ENCODE measurements at places on chromosomes 11 and 22. TPM values are rescaled to one million over a fixed set of nuclear protein-coding genes. Genes with fewer than 3 reads are reported as not detected.

The ANO5 gene
- polyA plus RNA-seq = not detected

The OR5T1 gene
- polyA plus RNA-seq = not detected

The THOC5 gene
- polyA plus RNA-seq = 56.8 TPM

The MPZL3 gene
- 0.14 TPM for polyA plus RNA-seq

The ARHGAP8 gene
- polyA plus RNA-seq = 0.21 TPM

The CSNK1E gene
- 276 TPM for polyA plus RNA-seq

The GP1BB gene
- 1.5 TPM for polyA plus RNA-seq

DNA sequence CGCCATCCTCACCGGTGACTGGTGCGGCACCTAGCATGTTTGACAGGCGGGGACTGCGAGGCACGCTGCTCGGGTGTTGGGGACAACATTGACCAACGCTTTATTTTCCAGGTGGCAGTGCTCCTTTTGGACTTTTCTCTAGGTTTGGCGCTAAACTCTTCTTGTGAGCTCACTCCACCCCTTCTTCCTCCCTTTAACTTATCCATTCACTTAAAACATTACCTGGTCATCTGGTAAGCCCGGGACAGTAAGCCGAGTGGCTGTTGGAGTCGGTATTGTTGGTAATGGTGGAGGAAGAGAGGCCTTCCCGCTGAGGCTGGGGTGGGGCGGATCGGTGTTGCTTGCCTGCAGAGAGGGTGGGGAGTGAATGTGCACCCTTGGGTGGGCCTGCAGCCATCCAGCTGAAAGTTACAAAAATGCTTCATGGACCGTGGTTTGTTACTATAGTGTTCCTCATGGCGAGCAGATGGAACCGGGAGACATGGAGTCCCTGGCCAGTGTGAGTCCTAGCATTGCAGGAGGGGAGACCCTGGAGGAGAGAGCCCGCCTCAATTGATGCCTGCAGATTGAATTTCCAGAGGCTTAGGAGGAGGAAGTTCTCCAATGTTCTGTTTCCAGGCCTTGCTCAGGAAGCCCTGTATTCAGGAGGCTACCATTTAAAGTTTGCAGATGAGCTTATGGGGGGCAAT is 1.1 kb downstream of the NEAT1 start:
- peak; percentile 32 for DNase-seq

GRCh38 chr11:59841514-59841913 is 3.8 kb downstream of the CBLIF start:
- no peak for DNase-seq

- no peak for DNase-seq
Measured at GRCh38 chr11:15027011-15027410, 46.4 kb upstream of the CALCB start.

GRCh38 chr22:50546326-50547262 is 895 bp downstream of the KLHDC7B start:
- DNase-seq = no peak

GRCh38 chr22:45185718-45186514 is 22.2 kb downstream of the NUP50 start:
- DNase-seq = no peak

DNA sequence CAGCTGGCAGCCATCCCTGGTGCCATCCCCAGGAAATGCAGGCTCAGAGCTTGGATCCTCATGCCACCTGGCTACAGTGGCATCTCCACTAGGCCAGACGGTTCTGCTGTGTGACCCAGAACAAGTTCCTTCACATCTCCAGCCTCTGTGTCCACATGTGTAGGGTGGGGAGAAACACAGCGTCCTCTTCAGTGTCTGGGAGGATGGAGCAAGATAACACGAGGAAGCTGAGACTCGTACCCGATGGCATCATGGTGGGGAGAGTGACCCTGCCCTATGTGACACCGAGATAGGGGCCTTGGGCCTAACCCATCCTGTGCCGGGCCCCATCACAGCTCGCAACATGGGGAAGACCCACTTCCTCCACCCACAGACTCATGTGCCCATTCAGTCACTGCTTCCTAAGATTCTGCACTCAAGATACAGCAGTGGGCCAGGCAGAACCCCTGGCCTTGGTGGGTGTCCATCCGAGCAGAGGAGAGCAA is 78.5 kb downstream of the MORC2 start:
- no peak for DNase-seq

DNA sequence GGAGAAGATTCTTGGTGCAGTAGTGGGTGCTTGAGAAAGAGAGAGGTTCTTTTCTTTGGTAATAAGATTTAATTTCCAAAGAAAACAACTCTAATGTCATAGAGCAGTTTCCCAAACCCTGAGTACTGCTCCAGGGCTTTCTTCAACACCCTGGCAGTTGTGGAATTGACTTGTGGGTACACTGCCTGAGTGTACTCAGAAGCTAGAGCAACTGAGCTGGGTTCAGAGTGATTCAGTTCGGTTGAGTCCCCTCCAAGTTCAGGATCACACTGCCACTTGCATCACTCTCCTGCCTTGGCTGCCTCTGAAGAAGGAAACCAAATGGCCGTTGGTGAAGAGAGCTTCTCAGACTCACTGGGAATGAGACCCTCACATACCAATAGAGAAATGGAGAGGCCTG is 5.3 kb downstream of the DMC1 start:
- peak; percentile 32 for DNase-seq

- DNase-seq = no peak
Measured at GRCh38 chr11:87871056-87871455, 304.2 kb downstream of the RAB38 start.

DNA sequence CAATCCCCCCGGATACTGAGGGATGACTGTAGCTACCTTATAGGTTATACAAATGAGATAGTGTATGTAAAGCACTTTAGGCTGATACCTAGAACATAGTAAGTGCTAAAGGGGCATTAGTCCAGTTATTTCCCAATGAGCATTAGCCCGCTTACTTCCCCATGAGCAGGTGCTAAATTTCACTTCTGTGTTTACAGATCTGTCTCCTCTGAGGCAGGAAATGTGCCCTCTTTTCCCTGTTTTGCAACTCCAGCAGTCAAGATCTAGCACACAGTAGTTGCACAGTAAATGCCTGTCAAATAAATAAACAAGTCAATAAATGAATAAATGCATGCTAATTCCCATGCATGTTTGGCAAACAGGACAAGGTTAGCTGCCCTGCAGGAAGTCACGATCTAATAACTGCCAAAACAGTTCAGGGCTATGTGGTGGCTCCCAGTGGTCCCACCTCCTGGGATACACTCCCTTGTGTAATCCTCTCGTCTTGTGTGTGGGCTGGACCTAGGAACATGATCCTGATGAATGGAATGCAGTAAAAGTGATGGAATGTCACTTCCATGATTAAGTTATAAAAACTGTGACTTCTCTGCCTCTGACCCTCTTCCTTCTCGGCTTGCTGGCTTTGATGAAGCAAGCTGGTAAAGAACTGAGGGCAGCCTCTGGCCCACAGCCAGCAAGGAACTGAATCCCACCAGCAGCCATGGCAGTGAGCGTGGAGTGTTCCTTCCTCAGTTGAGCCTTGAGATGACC is 459.0 kb downstream of the SOX6 start:
- DNase-seq = peak; percentile 56

DNA sequence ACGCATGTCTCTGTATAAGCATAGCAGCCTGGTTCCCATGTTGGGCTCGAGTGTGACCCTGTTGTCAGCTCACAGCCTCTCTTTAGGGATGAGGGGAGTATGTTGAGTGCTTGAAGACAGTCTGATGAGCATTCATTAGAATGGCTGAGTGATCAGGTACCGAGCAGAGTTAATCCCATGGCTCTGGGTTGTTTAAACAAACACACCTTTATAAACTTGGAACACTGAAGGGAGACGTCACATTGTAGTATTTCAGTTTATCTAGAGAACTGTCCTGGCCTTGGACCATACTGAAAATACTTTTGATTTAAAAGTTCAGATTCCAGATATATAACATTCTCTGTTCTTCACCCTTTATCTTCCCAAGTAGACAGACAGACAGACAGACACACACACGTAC is 76.0 kb downstream of the TEAD1 start:
- DNase-seq = no peak
